ENCODE measurements at places on chromosomes 16 and 17.

DNA sequence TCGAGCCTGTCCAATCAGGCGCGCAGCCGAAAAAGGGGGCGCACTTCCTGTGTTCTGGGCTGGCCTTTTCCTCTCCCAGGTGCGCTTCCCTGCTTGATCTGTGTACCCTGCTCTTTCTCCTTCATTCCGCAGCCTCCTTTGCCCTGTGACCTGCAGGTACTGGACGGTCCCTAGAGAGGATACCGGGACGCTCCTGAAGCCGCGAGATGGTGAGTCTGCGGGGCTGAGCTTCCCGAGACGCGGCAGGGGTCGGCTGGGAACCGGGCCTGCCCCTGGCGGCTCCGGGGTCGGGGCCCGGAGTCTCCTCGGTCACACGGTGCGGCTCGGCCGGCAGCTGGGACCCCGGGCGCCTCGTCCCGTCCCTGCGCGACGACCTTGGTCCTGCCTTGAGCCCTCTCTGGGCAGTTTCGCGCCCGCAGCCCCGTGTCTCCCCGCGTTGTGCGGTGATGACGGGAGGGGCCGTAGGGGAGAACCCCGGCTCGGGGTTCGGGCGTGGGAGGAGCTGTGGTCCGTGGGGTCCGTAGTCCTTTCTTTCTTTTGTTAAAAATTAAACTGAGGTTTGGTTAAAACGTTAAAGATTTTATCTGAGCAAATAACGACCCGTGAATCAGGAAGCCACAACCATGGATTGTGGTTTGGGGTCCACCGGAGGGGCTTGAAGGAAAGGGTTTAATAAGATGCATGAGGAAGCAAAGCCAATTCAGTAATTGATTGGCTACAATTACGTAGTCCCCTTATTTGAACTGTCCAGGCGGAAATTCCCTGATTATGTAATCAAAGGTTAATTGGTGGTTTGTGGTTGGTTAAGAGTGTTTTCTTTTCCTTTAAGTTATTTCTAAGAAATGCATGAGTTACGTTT, 172.8 kb upstream of the ZNF267 start:
- H3K27ac ChIP-seq, result no peak overlapping the region
- DNase-seq, result peak; percentile 49
- no peaks in the 10 kb centered on the region for H3K36me3 ChIP-seq
- H3K27me3 ChIP-seq, result peaks cover 9% of the 10 kb centered on the region
- H3K4me1 ChIP-seq, result peaks cover 7% of the 10 kb centered on the region

DNA sequence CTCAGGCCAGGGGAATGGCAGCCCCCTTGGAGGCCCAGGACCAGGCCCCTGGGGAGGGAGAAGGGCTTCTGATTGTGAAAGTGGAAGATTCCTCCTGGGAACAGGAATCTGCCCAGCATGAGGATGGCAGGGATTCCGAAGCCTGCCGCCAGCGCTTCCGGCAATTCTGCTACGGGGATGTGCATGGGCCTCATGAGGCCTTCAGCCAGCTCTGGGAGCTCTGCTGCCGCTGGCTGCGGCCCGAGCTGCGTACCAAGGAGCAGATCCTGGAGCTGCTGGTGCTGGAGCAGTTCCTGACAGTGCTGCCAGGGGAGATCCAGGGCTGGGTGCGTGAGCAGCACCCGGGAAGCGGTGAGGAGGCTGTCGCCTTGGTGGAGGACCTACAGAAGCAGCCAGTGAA, 2.4 kb downstream of the ZNF213 start:
- H3K4me1 ChIP-seq, result peaks cover 6% of the 10 kb centered on the region
- no peak overlapping the region for H3K4me3 ChIP-seq
- H3K36me3 ChIP-seq, result no peaks in the 10 kb centered on the region
- H3K27ac ChIP-seq, result no peak overlapping the region

DNA sequence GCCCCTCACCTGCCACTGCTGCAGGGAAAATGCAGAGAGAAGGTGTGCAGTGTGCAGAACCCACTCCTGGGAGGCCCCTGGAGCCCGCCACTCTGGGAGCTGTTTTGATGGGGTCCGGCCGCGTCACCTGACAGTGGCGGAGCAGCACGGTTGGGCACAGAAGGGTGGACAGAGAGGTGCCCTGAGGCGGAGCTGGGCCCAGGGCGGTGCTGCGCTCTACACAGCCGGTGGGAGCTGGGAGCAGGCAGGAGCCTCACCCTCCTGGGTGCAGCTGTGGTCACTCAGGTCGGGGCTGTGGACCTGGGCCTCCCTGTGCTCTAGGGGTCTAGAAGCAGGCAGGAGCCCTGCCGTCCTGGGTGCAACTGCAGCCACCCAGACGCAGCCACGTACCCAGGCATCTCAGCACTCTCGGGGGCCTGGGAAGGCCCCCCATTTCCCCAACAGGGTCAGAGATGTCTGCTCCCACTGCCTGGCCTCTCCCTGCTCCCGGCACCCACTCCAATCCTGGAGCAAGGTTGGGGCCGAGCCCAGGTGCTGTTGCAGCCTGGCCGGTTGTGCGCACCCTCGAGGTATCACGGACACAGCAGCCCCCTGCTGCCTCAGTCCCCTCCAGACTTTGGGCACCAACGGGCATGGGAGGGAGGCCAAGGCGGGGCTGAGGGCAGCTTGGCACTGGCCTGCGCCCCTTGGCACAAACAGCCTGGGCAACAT, 304.4 kb upstream of the AXIN2 start:
- DNase-seq, result no peak
- no peak overlapping the region for H3K4me3 ChIP-seq
- no peak overlapping the region for H3K27ac ChIP-seq
- no peaks in the 10 kb centered on the region for H3K36me3 ChIP-seq
- no peaks in the 10 kb centered on the region for H3K27me3 ChIP-seq

DNA sequence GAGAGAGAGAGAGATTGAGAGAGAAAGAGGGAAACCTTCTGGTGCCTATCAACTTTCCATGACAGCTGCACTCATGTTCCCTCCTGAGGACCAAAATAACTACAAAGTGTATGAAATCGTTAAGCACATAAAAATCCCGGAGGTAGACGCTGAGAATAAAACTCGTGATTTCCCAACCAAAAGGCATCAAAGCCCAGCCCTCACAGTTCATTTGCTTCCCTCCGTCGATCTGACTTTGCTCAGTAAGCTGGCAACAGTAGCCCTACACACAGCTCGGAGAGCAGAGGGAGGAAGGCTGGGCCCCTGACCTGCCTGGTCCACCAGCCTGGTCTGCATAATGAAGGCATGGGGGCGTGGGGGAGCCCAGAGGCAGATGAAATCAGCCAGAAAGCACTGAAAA, 273.9 kb upstream of the ZFHX3 start:
- H3K27me3 ChIP-seq, result no peaks in the 10 kb centered on the region
- no peak overlapping the region for H3K4me3 ChIP-seq
- no peaks in the 10 kb centered on the region for H3K4me1 ChIP-seq
- no peak overlapping the region for H3K27ac ChIP-seq
- H3K36me3 ChIP-seq, result no peaks in the 10 kb centered on the region

GRCh38 chr16:88368994-88369393, 13.8 kb upstream of the ZNF469 start:
- DNase-seq, result no peak
- H3K27ac ChIP-seq, result no peak overlapping the region
- H3K27me3 ChIP-seq, result peaks cover under 1% of the 10 kb centered on the region
- H3K4me1 ChIP-seq, result no peaks in the 10 kb centered on the region

DNA sequence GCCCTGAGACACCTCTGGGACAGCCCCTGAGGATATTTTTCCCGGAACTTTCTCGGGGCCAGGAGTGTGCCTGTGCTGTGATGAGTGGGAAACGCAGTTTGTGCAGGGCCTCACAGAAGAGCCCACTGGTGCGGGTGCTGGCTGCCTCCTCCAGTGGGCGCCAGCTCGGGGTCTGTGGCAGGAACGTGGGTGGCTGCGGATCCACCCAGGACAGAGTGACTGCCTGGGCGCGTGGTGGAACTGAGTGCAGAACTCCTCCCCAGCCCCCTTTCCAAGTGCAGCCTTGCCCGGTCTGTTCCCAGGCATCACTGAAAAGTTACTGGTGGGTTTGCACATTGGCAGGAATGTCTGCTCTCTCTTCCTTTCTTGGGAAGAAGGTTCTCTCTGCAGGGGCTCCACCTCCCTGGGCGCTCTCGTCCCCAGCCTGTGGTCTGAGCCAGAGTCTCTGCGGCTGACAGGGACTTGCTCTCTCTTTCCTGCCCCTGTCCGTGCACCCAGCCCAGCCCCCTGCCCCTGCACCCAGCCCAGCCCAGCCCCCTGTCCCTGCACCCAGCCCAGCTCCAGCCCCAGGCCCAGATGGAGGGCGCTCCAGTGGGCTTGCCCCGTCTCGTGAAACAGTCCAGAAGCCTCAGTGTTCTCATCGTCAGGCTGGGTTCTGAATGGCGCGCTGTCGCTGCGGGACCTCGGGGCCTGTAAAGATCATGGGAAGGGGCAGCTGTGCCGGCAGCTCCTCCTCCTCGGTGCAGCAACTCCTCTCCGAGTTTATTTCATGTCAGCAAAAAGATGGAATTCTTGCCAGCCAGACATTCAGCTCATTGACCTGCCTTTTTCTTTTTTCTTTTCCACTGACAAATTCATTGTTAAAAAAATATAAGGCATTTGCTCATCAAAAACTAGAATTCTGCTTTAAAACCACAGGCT, 117.5 kb downstream of the BANP start:
- H3K27me3 ChIP-seq, result no peaks in the 10 kb centered on the region
- H3K4me1 ChIP-seq, result no peaks in the 10 kb centered on the region
- no peaks in the 10 kb centered on the region for H3K36me3 ChIP-seq
- no peak overlapping the region for H3K4me3 ChIP-seq
- DNase-seq, result no peak

- DNase-seq, result no peak
- no peak overlapping the region for H3K4me3 ChIP-seq
- no peaks in the 10 kb centered on the region for H3K36me3 ChIP-seq
- H3K27ac ChIP-seq, result no peak overlapping the region
- no peaks in the 10 kb centered on the region for H3K4me1 ChIP-seq
- H3K27me3 ChIP-seq, result no peaks in the 10 kb centered on the region
Observed at GRCh38 chr16:15545544-15545943, 97.4 kb downstream of the MARF1 start.

DNA sequence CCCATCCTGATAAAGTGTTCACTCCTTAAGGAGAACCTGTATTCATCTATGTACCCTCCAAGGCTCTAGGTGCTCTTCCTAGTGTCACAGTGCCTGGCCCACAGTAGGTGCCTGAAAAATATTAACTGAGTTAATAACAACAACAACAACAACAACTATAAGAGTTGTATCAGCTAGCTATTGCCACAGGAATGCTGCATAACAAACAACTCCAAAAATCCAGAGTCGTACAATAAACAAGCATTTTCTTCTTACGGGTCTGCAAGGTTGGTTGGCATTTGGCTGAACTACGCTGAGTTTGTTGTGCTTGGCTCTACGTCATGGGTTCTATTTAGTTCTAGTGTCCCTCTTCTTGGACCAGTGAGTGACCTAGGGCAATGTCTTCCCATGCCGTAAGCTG, 29.2 kb downstream of the TMC5 start:
- no peaks in the 10 kb centered on the region for H3K4me1 ChIP-seq
- H3K36me3 ChIP-seq, result no peaks in the 10 kb centered on the region
- H3K27ac ChIP-seq, result no peak overlapping the region
- no peak overlapping the region for H3K4me3 ChIP-seq
- H3K27me3 ChIP-seq, result no peaks in the 10 kb centered on the region

- DNase-seq, result no peak
- H3K27ac ChIP-seq, result no peak overlapping the region
- no peak overlapping the region for H3K4me3 ChIP-seq
- peaks cover 12% of the 10 kb centered on the region for H3K36me3 ChIP-seq
- H3K27me3 ChIP-seq, result no peaks in the 10 kb centered on the region
Observed at GRCh38 chr17:28706471-28707338, 5.0 kb downstream of the PROCA1 start.

DNA sequence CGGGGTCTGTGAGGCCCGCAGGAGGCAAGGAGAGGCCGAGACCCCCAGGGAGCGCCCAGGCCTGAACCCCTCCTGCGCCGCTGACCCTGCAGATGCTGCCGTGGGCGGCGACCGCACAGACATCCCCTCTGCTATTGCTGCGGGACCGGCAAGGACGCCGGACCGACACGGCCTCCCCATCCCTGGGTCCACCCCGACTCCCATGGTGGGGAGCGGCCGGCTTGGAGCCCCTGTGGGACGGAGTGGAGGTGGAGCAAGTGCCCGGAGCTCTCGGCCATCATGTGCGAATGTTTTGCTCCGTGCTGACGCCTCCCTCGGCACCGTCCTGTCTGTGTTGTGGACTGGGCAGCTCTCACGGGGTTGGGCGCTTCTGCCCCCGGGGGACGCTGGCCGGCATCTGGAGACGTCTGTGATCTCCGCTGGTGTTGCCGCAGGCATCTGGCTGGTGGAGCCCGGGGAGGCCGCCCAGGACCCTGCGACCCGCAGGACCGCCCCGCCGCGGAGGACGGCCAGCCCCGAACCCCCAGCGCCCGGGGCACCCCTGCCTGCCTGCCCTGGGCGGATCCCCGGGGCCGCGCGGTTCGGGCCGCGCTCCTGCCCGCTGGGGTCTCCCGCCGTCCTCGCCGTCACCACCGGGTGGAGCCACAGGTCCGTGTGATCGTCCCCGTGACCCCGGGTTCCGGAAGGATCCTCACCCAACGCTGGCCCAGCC, 12.8 kb upstream of the GNG13 start:
- H3K27ac ChIP-seq, result no peak overlapping the region
- peaks cover 11% of the 10 kb centered on the region for H3K4me1 ChIP-seq
- H3K36me3 ChIP-seq, result no peaks in the 10 kb centered on the region

GRCh38 chr17:72033334-72033733, 87.5 kb upstream of the SOX9 start:
- no peaks in the 10 kb centered on the region for H3K27me3 ChIP-seq
- H3K4me1 ChIP-seq, result peaks cover 4% of the 10 kb centered on the region
- no peak for DNase-seq
- H3K36me3 ChIP-seq, result no peaks in the 10 kb centered on the region

GRCh38 chr16:68086336-68086841, 1.2 kb downstream of the NFATC3 start:
- H3K27me3 ChIP-seq, result no peaks in the 10 kb centered on the region
- DNase-seq, result peak; percentile 47
- H3K36me3 ChIP-seq, result no peaks in the 10 kb centered on the region
- H3K4me1 ChIP-seq, result peaks cover 14% of the 10 kb centered on the region
- peak overlapping the region; percentile 76 for H3K27ac ChIP-seq

- H3K4me1 ChIP-seq, result no peaks in the 10 kb centered on the region
- no peaks in the 10 kb centered on the region for H3K36me3 ChIP-seq
- no peaks in the 10 kb centered on the region for H3K27me3 ChIP-seq
- no peak overlapping the region for H3K4me3 ChIP-seq
- DNase-seq, result no peak
- no peak overlapping the region for H3K27ac ChIP-seq
Observed at GRCh38 chr16:8686879-8687278, 12.5 kb downstream of the ABAT start.

DNA sequence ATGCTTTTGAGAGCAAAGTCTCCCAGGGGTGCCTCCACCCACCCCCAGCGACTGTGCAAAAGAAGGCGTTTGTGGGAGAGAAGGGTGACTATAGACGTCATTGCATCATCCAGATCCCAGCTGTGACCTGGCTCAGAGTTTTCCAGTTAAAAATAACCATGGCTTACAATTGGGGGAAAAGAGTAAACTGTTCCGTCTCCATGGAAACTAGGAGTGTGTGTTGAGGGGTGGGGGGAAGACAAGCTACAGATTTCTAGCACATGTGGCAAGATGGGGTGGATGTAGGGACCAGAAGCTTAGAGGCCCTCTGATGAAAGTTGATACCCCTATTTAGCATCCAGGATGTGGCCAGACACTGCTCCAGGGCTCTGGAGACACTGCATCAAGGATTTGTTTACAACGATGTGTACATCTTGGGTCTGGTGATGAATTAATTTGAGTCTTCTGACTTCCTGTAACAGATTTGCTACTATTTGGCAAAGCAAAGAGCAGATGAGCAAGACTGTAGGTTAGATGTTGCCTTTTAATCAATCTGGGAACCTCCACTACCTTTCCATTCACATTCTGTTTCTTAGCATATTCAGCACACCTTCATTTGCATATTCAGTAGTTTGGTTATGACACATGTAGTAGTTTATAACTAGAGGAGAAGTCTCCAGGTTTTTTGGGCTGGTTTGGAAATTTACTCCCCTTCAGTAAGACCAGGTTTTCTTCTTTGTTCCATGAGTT, 6.2 kb upstream of the DUSP14 start:
- H3K27me3 ChIP-seq, result no peaks in the 10 kb centered on the region
- peaks cover 4% of the 10 kb centered on the region for H3K36me3 ChIP-seq
- H3K4me1 ChIP-seq, result peaks cover 18% of the 10 kb centered on the region
- peak overlapping the region; percentile 51 for H3K27ac ChIP-seq
- peak; percentile 75 for DNase-seq

All from astrocyte (in vitro differentiated cells and primary cell).